NCI-H2029 treated with DMSO at 0.1 percent for 48 hours (cell line): ENCODE measurements at places on chromosomes 16 and 17.
A peak's percentile ranks its signal among the peaks of the same experiment; 100 is the strongest.

GRCh38 chr17:75601057-75601987, 13.7 kb downstream of the MYO15B start:
- peak; percentile 12 for DNase-seq

GRCh38 chr16:55534756-55535155, 25.9 kb downstream of the LPCAT2 start:
- DNase-seq: no peak

- no peak for DNase-seq
Observed at GRCh38 chr16:58501242-58502131, 1.5 kb downstream of the NDRG4 start.

- no peak for DNase-seq
Observed at GRCh38 chr17:79531191-79532095, 79.4 kb downstream of the RBFOX3 start.

DNA sequence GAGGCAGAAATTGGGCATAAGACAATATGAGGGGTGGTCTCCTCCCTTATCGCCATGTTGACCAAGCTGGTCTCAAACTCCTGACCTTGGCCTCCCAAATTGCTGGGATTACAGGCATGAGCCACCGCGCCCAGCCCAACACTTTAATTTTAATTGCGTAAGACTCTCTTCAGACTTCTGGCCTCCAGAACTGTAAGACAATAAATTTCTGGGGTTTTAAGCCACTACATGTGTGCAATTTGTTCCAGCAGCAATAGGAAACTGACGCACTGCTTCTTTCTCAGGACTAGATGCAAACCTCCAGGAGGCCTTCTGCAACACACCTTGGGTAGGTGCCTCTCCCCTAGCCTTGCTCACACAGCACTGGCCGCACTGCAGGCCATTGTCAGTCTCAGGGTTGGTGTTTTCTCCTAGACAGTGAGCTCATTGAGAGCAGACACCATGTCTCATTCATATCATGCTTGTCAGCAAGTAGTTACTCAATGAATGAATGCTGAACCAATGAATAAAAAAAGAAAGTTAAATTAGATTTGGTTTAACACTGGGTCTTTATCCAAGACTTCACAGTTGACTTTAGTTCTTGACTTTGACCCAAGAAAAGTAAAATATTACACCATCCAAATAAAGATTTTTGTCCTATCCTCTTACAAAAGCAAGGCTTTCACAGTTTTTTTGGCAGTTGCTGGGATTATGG, 5.5 kb upstream of the ACSF2 start:
- DNase-seq: no peak

GRCh38 chr16:13921328-13921727, 1.4 kb downstream of the ERCC4 start:
- DNase-seq: no peak

- no peak for DNase-seq
Observed at GRCh38 chr16:14445937-14446715, 183.9 kb downstream of the PARN start.

GRCh38 chr16:76756951-76757350, 434.0 kb upstream of the MON1B start:
- DNase-seq: no peak

- no peak for DNase-seq
Observed at GRCh38 chr16:69532641-69533455, 32.9 kb upstream of the NFAT5 start.

DNA sequence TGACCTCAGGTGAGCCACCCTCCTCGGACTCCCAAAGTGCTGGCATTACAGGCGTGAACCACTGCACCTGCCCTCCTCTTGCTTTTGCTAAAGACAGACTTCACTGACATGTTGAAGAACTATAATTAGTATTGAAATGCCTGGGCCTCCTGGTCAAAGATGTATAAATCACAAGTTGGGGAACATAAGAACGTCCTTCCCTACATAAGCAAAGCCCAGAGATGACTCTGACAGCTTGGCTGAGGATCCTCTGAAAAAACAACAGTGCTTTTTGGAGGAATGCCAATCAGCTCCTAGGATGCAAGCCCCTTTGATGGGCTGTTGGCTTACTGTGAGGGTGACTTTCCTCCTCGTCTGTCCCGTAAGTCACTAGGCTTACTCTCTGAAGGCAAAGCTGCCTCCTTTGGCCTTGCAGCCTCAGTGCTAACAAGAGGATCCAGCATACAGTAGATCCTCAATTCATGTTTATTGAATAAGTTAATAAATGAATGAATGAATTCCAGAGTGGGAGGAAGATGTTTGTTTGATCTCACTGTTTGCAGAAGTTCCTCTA, 6.3 kb downstream of the APOH start:
- DNase-seq: no peak

DNA sequence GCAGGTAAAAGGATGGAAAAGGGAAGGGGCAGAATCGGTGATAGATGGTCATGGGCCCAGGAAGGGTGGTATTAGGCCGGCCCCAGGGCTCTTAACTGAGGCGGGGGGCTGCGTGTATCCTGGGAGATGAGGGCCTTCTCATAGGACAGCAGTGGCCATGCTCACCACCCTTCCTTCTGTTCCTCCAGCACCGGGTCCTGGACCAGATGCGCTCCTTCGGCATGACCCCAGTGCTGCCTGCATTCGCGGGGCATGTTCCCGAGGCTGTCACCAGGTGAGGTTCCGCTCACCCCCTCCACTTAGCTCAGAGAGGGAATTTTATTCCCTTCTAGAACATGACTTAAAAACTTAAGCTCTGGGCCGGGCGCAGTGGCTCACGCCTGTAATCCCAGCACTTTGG, 2.4 kb downstream of the NAGLU start:
- no peak for DNase-seq

- DNase-seq: no peak
Observed at GRCh38 chr17:76119409-76120371, 16.1 kb upstream of the EXOC7 start.

DNA sequence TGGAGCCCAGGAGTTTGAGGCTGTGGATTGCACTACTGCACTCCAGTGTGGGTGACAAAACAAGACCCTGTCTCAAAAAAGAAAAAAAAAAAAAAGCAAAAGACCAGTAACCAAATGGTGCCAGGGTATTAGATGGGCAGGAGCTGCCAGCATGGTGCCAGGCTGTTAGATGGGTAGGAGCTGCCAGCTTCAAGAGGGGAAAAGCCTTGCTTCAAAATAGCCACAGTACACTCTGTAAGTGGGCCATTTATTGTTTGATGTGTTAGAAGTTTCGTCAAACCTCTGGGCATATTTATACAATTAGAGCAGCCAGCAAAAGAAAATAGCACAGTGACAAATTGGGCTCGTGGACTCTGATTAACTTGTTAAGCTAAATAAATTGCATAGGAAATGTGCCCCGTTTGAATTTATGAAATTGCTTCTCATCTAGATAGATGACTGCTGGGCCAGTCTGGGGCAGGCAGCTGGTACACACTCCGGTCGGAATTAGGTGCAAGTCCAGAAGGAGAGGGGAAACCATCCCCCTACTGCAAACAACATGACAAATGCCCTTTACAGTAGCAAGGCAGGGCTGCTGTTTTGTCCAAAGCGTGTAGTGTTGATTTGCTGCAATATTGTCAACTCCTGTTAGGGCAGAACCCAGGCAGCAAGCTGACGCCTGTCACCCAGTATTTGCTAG, 126.3 kb upstream of the IRX3 start:
- no peak for DNase-seq

- DNase-seq: no peak
Observed at GRCh38 chr17:65057531-65058090, 1.1 kb upstream of the GNA13 start.

- DNase-seq: no peak
Observed at GRCh38 chr16:88591577-88592021, 21.4 kb downstream of the ZC3H18 start.

DNA sequence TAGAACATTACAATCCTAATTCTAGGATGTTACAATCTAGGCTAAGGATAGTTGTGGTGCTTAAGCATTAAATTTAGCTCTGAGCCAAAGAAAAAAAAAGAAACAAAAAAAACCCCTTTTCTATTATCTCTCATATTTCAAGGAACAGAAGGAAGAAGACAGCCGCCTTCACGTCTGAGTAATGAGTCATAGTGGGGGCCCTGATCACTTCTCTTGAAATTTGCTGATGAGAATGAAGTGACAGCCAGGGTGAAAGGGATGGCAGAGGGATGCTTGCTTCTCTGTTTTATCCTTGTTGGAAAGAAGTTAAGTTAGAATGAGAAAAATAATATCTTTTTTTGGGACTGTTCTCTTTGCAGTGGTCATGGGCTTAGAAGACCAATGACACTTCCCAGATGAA, 82.6 kb upstream of the MPHOSPH6 start:
- no peak for DNase-seq

GRCh38 chr17:39351508-39351907, 49.9 kb downstream of the FBXL20 start:
- DNase-seq: no peak
